ENCODE measurements at places on chromosomes 5 and 9. TPM values are rescaled to one million over a fixed set of nuclear protein-coding genes. Genes with fewer than 3 reads are reported as not detected.

GRCh38 chr5:80502800-80503199 is 14.9 kb downstream of the FAM151B start:
- DNase-seq, result no peak

GRCh38 chr9:34611811-34612787 is at the start of gene RPP25L:
Gene RPP25L (minus strand): TSS chr9:34612097. CDS start chr9:34611296, 801 bp downstream.
- peak; percentile 74 for DNase-seq

- DNase-seq, result no peak
These were observed 12.2 kb downstream of the SLC25A25 start for GRCh38 chr9:128080206-128080605.

GRCh38 chr9:96491880-96492525 is 42.0 kb downstream of the HABP4 start:
- no peak for DNase-seq

GRCh38 chr5:88772831-88773230 is 110.2 kb downstream of the MEF2C start:
- no peak for DNase-seq

DNA sequence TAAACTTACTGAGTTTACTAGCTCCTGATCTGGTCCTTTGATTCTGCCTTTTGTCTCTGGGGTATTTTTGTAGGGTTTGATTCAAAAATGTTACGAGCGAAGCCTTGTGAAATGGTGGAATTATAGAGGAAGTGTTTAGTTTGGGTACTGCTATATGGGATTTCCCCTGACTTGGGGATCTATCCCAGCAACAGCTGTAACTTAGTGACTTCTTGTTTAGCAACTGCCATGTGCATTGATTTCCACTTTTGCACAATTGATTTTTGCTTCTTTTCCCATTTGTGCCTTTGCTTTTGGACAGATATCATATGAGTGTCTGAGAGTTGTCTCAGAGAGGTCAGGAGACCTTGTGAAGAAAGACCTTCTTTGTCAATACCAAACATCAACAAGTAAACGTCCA is 248.5 kb upstream of the DAP start:
- no peak for DNase-seq

DNA sequence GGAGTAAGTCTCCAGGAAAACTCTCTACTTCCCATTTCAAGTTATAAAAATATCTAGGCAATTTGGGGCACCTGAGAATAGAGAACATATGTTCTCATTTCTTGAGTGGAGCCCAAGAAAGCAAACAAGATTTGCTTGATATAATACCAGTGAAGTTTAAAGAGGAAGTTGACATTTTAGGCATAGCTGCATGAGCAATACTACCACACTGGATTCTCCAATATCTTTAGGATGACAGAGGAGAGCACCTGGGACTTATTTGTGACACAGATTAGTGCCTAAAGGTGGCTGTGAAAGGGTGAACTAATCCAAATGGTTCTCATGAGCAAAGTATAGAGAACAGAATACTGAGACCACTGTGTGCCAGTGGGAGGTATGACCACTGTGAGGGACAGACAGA is 423.5 kb upstream of the RIOK2 start:
- DNase-seq, result no peak

GRCh38 chr5:172133359-172134029 is 54.5 kb downstream of the STK10 start:
- DNase-seq, result no peak

DNA sequence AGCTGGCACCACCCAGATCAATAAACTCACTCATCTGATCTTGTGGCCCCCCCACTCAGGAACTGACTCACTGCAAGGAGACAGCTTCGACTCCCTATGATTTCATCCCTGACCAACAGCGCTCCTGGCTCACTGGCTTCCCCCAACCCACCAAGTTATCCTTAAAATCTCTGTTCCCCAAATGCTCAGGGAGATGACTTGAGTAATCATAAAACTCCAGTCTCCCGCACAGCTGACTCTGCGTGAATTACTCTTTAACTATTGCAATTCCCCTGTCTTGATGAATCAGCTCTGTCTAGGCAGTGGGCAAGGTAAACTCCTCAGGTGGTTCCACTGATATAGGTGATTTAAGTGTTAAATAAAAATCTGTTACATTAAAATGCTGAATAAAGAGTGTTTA is 1.9 kb upstream of the TRIM32 start:
- no peak for DNase-seq

DNA sequence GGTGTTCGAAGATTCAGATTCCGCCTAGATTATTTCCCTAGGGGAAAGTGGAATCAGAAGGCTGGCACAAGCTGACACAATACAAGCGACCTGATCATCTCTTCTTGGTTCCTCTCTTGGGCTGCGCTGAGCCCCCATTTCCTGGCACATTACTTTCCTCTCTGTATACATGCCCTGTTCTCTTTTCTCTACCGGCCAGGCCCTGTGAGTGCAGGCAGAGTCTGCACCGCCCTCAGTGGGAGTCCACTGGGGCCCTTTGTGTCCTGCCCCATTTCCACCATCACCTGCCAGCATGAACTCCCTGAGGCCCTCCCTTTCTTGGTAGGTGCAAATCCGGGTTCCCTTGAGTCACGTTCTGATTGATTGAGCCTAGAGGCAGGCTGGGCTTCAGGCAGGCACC is 287.9 kb downstream of the MSX2 start:
- no peak for DNase-seq

DNA sequence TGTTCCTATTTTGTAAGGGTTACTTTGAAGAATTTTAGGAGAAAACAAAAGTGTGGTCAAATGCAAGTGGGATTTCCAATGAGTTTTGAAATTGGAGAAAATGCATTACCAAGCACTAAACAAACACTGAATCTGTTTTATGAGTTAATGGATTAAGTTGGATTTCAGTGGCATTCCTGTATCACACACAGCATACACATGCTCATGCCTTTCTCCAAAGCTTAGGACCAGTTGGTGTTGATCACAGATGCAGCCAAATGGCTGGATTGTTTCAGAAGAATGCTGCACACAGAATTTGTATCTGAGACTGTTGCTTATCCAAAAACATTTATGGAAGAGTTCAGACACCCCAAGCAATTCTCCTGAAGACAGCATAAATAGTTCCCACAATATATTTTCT is 611.1 kb downstream of the ACTL7B start:
- DNase-seq, result no peak

- no peak for DNase-seq
These were observed 553.7 kb downstream of the ZNF608 start for GRCh38 chr5:124192716-124193115.

MBLAC2 gene
- total RNA-seq, result 3.7 TPM

RGS7BP gene
- not detected for total RNA-seq

SH3RF2 gene
- 0.60 TPM for total RNA-seq

NUTM2F gene
- total RNA-seq, result not detected

RFESD gene
- total RNA-seq, result 2.8 TPM
